ENCODE measurements at places on chromosomes 7 and 10.

- no peak for DNase-seq
Measured at GRCh38 chr10:124478515-124478914, 16.9 kb downstream of the LHPP start.

DNA sequence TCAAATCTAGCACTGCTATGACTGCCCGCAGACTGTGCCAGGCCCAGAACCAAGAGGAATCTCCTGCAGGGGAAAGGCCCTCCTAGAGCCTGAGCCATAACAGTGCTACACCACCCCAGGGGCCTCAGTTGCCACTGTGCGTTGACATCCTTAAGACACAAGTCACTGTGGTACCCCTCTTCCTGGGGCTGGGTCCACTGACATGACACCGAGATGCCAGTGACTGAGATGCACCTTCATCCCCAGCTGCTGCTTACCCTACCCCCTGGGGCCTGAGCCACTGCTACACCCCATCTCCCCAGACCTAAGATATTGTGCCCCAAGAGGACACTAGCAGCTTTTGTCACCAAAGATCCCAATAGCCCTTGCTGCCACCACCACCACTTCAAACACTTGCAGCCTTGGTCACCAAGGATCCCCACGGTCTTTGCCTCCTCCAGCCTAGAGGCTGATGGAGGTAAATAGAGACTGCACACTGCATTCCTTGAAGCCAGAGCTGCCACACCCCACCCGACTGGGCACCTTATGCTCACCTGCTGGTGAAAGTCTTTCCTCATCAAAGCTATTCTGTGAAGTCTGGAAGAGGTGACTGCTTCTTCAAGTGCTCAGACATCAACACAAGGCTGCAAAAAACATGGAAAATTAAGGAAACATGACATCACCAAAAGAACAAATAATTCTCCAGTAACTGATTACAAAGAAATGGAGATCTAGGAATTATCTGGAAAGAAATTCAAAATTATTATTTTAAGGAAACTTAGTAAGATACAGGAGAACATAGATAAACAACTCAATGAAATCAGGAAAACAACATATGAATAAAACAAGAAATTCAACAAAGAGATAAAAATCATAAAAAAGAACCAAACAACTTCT lies 40.4 kb upstream of the SHH start:
- DNase-seq = no peak

- DNase-seq = no peak
Measured at GRCh38 chr10:64071218-64071617, 550.0 kb downstream of the REEP3 start.

DNA sequence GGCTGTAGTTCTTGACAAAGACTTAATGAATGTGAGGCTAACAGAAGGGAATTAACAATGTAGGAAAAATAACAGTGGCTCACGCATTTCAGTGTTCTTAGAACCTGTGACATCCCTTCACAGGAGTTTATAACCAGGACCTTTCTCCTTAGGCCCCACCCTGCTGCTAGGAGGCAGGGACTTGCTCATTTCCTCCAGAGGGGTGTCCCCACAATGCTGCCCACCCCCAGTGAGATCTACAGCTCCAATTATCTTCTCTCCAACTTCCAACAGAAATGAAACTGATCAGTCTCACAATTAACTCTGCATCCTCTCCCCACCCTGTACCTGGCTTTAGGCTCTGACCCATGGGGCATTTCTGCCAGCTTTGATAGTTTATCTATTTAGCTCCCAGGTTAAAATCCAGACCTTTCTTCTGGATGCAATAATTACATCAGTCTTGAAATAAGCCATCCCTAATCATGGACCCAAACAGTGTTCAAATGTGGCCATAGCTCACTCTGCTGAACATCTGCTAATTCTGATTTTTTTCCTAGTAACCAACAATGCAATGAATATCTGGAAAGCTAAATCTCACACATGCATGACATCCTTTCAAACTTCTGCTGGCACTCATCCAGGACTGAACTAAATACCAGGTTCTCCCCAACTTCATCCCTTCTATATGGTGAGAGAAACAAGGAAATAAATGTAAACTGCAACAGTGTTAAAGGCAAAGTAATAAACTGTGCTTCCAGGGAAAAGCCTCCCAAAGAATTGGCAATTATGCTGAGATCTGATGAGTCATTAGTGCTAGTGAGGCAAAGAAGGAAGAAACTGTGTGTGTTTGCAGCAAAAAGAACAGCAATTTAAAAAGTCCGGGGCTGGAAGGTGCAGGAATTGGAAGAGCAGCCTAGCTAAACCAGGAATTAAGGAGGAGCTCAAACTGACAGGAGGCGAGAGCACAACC lies 64.6 kb downstream of the HERPUD2 start:
- DNase-seq = no peak

GRCh38 chr7:79176859-79177477 lies 276.5 kb downstream of the MAGI2 start:
- peak; percentile 30 for DNase-seq
